Endothelial cell (in vitro differentiated cells): ENCODE measurements at places on chromosomes 16 and 17.

GRCh38 chr17:44558710-44559633, 1.7 kb downstream of the FZD2 start:
- no peak for DNase-seq

DNA sequence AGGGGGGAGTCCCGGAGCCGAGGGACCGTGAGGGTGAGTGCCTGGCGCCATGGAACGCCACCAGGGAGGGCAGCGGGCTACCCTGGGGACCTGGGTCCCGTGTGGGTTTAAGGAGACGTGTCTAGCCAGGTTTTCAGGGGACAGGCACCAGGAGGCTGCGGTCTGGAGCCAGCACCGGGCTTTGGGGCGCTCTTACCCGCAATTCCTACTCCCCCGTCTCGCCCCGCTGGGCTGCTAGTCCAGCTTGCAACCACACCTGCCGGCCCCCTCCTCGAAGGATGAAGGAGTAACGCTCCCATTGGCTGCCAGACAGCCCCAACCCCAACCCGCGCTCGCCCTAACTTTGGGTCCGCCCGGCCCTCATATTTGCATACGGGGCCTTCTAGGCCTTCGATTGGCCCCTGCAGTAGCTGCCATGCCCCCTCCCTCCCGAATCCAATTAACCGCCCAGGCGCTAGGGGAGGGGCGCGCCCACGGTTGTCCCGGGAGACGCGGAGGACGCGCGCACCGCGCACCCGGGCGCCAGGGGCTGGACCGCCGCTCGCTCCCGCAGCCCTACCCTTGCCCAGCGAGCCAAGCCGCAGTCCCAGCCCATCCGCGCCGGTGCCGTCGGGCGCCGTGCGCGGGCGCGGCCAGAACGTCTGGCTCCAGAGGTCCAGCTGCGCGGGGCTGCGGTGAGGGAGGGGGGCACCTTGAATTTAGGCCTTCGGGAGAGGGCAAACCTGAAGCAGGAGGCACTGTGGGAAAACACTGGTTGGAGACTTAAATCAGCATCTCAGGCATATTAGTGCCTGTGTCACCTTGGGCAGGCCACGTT, at the start of gene TTLL6:
TTLL6 (minus strand) TSS at position 456 of the 817 bp plus-strand sequence; CDS start at position 299, 157 bp downstream.
- DNase-seq, result peak; percentile 70

GRCh38 chr17:72124438-72124775, 3.6 kb downstream of the SOX9 start:
- no peak for DNase-seq

GRCh38 chr16:8295513-8296237, 294.6 kb downstream of the TMEM114 start:
- DNase-seq, result no peak

DNA sequence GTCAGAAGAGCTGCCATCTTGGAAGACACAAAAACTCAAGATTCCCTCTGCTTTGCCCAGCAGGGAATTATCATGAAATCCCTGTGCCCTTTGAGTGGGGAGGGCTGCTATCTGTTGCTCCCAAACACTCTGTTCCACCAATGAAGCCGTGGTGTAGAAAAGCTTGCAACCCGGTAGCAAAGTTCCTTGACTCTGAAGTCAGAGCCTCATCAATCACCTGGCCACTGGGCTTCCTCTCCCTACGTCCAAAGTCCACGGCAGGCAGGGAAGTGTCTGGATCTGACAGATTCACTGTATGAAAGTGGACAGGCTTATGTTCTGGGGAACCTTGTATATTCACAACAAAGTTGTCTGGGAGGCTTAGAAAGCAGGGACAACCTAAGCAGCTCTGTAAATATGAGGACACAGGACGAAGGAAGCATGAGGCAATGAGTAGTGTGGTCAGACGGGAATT, 343.3 kb downstream of the SLC39A11 start:
- DNase-seq, result no peak

- no peak for DNase-seq
Measured at GRCh38 chr16:1919327-1919998, 1.2 kb upstream of the HS3ST6 start.

GRCh38 chr17:36059406-36059805, 4.7 kb upstream of the CCL18 start:
- no peak for DNase-seq

DNA sequence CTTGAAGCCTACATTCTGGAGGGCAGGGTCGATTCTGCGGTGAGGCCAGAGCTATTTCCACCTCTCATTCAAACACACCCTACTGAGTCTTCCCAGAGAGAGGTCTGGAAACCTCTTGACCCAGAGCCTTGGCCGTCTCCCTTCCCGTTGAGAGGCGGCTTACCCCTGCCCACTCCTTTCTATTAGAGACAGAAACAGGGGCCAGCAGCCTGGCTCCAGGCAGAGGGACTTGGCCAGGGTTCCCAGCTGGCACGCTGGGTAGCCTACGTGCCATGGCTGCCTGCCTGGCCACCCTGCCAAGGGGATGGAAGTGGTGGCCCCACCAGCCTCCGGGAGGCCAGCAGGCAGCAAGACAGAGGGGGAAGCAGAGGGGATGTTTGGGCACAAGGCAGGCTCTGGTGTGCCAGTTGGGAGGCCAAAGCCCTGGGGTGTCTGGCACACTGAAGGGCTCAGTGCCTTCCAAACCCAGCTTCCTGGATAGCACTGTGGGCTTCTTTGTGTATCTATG, 6.0 kb downstream of the STAC2 start:
- DNase-seq, result no peak

DNA sequence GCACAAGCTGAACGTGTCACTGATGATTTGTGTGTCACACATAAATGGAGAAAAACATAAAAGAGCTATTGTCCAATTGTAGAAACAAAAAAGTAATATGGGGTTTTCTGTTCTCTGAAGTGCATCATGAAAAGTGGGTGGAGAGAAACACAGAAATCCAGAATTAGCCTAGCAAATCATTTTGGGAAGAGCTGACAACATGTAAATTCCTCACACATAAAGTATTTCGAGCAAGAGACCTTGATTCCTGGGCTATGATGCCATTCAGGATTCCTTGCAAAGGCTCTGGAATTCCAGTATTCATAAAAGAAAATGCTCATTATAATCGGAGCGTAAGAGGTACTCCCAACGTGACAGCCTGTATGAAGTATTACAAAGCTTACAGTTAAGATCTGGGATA, 1.1 kb downstream of the DCUN1D3 start:
- DNase-seq, result no peak

DNA sequence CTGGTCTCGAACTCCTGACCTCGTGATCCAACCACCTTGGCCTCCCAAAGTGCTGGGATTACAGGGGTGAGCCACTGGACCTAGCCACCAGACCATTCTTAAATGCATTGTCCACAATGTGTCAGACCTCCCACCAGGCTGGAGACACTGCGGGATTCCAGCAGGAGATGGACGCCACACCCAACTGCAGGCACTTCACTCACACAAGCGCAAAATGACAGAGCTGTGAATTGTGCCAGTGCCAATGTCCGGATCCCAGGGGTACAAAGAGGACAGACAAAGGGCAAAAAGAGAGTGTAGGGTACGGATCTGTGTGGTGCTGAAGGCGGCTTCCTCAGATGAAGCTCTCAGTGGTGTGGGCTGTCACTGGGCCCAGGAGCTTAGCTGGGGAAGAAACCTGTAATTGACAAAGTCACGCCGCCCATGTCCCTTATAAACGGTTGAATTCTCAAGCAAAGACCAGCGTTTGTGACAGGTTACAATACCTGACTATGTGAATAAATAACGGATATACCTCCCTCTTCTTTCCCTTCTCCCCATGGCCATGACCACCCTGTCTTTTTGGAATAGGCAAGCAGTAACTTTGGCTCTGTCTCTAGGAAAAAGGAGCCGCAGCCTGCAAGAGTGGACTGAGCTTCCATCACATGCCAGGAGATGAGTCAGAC, 40.0 kb downstream of the HS3ST3A1 start:
- DNase-seq, result no peak

DNA sequence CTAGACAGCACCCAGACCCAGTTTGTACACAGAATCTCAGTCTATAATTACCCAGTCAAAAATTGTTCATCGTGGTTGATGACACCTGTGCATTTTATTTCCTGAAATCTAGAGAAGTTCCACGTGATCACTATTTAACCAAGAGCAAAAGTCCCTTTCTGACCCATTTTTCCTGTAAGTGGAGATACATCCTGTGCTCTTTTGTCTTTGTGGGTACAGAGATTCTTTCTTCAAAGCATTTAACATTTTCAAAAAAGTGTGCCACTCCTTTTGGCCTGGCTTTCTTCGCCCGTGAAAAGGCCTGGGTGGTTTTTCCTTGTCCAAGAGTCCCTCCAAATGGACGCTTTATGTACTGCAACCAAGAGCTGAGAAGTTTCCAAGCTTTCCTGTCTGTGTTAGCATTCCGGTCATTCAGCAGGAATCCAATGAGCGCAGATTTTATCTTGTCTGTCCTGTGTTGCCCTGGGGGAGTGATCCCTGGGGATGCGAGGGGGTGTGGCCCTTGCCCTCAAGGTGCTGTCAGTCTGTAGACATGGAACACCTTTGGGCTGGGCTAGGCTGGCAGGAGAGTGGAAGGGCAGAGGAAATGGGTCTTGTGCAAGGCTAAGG, 161.1 kb upstream of the CACNG5 start:
- peak; percentile 65 for DNase-seq

- no peak for DNase-seq
Measured at GRCh38 chr16:78040396-78040795, 18.0 kb downstream of the CLEC3A start.

DNA sequence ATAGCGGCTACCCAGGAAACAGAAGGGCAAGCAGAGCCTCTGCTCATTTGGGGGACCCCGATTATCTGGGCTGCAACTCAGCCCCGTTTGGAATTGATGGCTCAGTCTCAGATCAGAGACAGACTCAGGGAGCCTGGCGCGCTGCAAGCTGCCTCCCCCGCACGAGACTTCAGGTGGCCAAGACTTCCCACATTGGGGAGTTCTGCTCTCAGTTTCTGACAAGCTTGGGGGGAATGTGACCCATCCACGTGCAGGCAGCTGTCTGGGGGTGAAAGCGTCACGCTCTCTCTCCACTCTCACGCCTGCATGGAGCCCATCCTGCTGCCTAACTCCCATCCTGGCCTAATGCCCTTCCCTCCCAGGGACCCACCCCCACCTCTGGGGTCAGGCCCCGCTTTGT, 157.6 kb upstream of the GSE1 start:
- no peak for DNase-seq
